ENCODE measurements at places on chromosomes 3 and 15.

GRCh38 chr3:126322181-126322967, 34.8 kb downstream of the KLF15 start:
- DNase-seq, result no peak

GRCh38 chr15:90099868-90100831, 2.1 kb downstream of the IDH2 start:
- DNase-seq, result no peak

DNA sequence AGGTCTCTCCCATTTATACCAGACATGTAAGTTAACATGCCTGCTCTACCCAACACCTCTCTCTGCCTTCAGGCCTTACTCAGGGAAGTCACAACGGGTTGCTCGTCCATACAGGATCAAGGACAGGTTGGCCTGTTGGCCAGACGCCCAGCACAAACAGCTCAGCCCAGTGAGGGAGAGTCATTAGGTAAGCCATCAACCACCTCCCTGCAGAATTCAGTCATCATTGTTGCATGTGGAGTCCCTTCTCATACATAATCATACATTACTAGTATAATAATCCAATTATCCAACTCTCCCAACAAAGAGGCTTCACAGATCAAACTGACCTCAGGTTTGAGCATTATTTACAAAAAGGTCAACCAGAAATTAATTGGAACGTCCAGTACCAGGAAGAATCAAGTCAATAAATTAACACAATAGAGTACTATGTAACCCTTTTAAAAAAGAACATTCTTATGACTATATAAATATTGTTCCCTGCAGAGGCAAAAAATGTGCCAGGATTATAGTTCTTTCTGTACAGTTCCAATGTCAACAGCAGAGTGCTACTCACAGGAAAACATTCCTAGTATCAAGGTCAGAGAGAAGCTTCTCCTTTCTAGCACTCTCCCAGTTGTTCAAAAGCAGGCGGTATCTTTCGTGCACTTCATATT, 33.2 kb downstream of the HOMER2 start:
- DNase-seq, result no peak

- DNase-seq, result no peak
Observed at GRCh38 chr3:71076361-71077002, 507.0 kb downstream of the FOXP1 start.

GRCh38 chr15:62966294-62967078, 76.1 kb upstream of the TPM1 start:
- no peak for DNase-seq

DNA sequence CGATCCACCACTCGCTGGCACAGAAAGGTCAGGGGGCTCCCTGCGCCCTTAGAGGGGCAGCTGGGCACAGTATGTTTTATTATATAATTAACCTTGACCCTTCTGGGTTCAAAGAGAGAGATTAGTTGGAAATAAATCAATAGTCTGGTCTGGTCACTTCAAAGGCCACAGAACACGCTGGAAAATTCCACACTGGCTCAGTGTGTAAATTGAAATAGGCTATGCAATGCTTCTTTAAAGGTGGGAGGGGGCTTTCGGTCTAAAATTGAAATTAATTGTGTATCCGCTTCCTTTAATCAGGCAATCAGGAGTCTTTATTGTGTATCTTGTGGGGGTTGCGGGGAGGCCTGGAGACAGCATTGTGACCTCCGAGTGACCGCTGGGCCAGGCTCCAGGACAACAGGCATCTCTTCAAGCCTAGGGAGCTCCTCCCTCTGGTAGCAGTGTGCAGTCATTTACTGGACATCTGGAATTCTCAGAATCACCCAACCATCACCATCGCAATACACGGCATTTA, 8.0 kb downstream of the RNU5B-1 start:
- no peak for DNase-seq

All from T-cell (primary cell).